ENCODE measurements at places on chromosomes 4 and X.

- no peak for DNase-seq
Measured at GRCh38 chrX:46247456-46247855, 297.8 kb downstream of the ZNF674 start.

- DNase-seq = no peak
Measured at GRCh38 chr4:9889306-9889705, 107.9 kb downstream of the DRD5 start.

- DNase-seq = no peak
Measured at GRCh38 chr4:89549907-89550306, 242.3 kb upstream of the GPRIN3 start.

DNA sequence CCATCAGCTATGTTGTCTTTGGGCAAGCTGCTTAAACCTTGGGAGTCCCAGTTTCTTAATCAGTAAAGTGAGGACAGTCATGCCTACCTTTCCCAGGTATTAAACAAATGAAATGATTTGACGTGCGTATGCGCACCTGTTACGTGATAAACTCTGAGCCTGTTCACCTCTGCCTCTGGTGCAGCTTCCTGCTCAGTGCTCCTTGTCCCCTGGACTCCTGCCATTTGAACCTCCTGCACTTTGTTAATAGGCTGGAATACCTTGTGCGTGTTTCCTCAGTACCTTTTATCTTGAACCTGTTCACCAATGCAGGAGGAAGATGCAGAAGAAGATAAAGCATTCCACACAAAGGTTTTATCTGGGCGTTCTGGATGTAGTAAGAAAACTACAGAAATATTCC lies 211.9 kb downstream of the CEP135 start:
- no peak for DNase-seq
